ENCODE measurements at places on chromosomes 5 and 9.

DNA sequence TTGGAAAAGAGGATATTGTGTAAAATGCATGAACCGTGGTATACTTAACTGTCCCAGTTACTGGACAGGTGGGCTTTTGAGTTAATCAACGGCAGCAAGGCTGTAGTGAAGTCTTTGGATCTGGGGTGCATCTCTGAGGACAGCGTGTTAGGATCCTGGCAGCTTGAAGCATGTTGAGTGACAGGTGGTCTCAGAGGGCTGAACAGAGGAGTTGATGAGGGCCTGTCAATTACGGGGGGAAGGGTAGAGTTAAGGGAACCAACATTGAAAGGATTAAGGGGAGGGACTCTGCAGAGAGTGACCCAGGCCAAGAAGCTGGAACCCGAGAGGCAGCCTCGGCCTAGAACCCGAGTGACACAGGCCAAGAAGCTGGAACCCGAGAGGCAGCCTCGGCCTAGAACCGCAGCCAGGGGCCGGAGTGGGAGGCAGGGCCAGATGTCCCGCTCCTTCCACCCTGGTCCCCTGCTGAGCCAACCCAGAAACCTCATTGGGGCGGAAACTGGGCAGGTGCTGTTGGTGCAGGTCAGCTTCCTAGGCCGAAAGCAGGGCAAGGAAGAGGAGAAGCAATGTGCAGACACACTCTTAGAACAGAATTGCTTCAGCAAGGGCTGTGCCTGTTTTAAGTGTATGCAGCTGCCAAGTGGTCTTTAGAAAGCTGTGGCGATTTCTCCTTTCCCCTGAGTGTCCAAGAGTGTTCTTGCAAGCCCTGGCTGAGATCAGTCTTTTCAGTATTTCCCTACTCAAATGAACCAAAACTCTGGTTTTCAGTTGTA lies 62.0 kb downstream of the ANKRD33B start:
- no peak for DNase-seq

DNA sequence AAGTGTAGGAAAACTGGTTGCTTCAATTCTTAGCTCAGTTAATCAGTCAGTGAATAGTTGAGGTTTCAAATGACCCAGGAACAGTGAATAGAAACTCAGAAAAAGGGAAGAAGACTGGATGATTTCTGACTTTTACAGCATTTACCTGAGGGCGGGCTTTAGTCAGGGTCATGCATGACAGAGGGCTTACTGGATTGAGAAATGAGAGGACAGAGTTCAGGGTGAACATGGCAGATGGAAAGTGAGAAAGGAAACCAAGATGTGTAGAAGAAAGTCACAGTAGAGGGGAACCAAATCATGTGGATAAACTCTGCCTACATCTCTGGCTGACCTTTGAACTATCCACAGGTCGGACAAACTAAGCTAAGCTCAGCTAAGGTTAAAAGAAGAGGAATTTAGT lies 596.0 kb downstream of the SEMA5A start:
- DNase-seq: no peak

DNA sequence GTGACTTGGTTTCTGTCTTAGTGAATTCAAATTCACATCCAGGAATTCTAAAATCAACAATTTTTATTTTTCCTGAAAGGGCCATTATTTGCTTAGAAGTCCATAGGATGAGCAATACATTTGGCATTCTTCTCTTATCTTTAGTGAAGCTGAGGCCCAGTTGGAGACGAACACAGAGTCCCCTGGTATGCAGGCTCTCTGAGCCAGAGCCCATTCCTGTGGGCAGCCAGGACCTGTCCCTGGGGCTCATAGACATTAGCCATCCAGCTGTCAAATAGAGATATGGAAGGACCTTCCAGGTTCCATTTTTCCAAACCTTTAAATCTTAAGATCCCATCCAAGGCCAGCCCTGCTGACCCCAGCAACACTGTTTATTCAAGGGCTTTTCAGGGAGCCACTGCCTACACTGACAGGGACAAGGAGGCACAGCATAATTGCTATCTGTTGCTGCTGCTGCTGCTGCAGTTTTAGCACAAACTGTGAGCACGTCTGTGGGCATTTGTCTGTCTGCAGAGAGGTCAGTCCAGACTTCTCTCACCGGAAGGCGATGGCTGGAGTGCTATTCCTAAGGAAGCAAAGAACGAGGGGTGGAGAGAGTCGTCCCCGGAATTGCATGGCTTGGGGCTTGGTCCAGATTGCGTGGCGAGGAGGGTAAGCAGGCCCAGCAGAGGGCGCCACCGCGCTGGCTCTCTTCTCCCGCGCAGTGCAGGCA lies 639.0 kb downstream of the CCDC171 start:
- DNase-seq: peak; percentile 89

GRCh38 chr5:41770799-41771198 lies 99.4 kb downstream of the OXCT1 start:
- no peak for DNase-seq

GRCh38 chr5:143889986-143890385 lies 78.0 kb downstream of the HMHB1 start:
- DNase-seq: peak; percentile 68

- no peak for DNase-seq
Measured at GRCh38 chr5:1040571-1040970, 32.0 kb downstream of the NKD2 start.

DNA sequence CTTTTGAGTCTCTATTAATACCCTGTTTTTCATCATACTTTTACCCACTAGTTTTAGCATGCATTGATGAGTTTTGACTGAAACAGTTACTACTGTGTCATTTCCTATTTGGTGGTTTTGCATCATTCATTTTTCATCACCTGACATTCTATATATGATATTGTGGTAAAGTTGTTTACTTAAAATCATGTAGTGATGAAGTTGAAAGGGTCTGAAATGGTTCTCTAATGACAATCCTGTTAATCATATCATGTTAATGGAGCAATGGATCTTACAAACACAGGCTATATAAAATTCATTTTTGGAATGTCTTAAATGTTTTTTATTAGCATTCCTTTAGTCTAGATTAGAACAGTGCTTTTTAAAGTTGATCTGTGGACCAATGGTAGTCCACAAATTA lies 84.1 kb downstream of the ERBIN start:
- peak; percentile 12 for DNase-seq

GRCh38 chr9:124297551-124297901 lies 39.8 kb downstream of the NEK6 start:
- peak; percentile 99 for DNase-seq

DNA sequence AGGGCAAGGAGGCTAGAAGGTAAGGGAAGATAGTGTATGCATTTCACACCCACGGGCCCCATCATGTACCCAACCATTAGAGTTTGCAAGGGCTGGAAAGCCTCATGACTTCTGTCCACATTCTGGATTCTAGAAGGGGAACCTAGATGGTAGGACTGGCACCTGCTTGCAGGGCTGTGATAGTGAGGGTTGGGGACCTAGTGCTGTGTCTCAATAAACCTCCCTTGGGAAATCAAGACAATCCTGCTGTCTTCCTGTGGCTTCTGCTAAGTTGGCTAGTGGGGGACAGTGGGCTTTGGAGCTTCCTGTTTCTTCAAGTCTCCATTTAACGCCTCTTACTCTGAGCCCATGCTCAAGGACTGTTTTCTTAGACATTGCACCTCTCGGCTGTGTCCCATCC lies 43.6 kb upstream of the SYNPO start:
- DNase-seq: no peak

GRCh38 chr9:137276473-137277328 lies 825 bp upstream of the TOR4A start:
- DNase-seq: peak; percentile 77

- DNase-seq: peak; percentile 19
Measured at GRCh38 chr5:31531543-31531887, 378 bp downstream of the DROSHA start.

DNA sequence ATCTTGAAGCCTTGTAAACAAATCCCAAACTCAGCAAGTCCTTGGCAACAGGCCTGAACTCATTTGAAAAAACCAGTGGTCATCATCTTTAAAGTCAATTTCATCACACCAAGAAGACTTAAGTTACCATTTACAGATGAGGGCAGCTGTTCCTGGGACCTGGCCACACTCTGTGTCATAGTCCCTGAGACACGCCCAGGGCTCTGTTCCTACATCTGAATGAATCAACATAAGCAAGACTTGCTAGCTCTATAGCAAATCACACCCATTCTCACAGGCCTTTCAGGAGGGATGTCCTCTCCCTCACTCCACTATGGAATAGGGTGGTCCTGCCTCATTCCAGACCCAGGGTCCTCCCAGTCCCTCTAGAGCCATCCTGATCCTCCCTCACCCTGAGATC lies 142.8 kb downstream of the NSG2 start:
- peak; percentile 2 for DNase-seq
